ENCODE measurements at places on chromosomes 2 and 18. TPM values are rescaled to one million over a fixed set of nuclear protein-coding genes. Genes with fewer than 3 reads are reported as not detected.

HAAO gene
- 37.2 TPM for polyA plus RNA-seq

PLGLB2 gene
- 3.0 TPM for polyA plus RNA-seq

SCYGR4 gene
- polyA plus RNA-seq, result not detected

C2orf72 gene
- 4.4 TPM for polyA plus RNA-seq

CXCR2 gene
- 0.19 TPM for polyA plus RNA-seq

FZD7 gene
- polyA plus RNA-seq, result 89.1 TPM

CPO gene
- 1.2 TPM for polyA plus RNA-seq

CD8B gene
- polyA plus RNA-seq, result 0.77 TPM

GTF2A1L gene
- 0.86 TPM for polyA plus RNA-seq

LRRC30 gene
- 0.62 TPM for polyA plus RNA-seq
